ENCODE measurements at places on chromosomes 7 and 10. TPM values are rescaled to one million over a fixed set of nuclear protein-coding genes. Genes with fewer than 3 reads are reported as not detected.
A peak's percentile ranks its signal among the peaks of the same experiment; 100 is the strongest.

Gene BUB3
- total RNA-seq: 162 TPM

Gene GIMAP1
- 93.7 TPM for total RNA-seq

Gene PTF1A
- total RNA-seq: not detected

Gene HECW1
- total RNA-seq: not detected

Gene NUTM2E
- 1.1 TPM for total RNA-seq

DNA sequence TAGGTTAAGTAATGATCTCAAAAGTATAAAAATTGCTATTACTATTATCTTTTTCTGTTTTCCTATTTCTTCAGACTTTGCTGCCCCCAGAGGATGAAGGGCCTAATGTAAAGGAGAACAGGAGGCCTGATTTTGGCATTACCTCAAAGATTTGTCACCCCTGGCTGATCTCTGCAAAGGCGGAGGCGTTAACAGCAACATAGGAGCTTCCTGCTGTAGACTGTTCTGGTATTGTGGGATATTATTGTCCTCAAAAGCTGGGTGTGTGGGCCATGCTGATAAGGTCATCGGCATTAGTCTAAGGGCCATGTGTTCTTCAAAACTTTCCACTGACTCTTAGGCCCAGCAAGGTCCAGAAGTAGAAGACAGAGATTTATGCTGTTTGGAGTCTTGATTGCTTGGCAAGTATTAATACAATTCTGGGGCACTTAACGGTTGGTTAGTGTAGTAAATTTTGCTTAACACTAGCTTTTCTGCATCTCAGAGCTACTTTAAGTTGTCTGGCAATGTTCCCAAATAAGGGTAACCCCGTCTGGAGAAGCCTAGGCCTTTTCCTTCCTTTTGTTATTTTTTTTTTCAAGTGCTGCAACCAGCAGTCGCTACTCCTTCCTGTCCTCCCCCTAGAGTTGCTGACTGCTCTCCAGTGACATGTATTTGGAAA is 14.0 kb upstream of the ENTPD1 start:
- H3K4me3 ChIP-seq: no peak overlapping the region
- no peaks in the 10 kb centered on the region for H3K4me1 ChIP-seq
- no peaks in the 10 kb centered on the region for H3K36me3 ChIP-seq

GRCh38 chr10:78542521-78542920 is 508.9 kb downstream of the RPS24 start:
- H3K27me3 ChIP-seq: no peaks in the 10 kb centered on the region
- no peaks in the 10 kb centered on the region for H3K4me1 ChIP-seq
- no peaks in the 10 kb centered on the region for H3K36me3 ChIP-seq
- H3K27ac ChIP-seq: no peak overlapping the region

DNA sequence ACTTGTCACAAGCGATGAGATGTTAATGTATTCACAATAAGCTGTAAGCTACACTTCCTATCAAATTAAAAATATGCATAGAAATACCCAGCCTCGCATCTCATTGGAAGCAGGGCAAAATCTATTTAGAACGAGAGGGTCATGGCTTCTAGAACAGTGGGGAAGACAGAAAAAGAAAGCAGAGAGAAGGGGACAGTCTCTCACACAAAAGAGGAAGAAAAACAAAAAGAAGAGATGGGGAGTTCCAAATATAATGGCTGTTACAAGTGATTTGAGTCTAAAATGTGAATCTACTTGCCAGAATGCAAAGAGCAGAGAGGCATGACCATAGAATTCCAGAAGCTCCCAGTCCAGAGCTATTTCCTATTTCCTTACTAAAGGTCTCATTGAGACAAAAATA is 13.8 kb downstream of the LRRN3 start:
- H3K36me3 ChIP-seq: no peaks in the 10 kb centered on the region
- H3K4me3 ChIP-seq: no peak overlapping the region
- H3K4me1 ChIP-seq: no peaks in the 10 kb centered on the region
- no peak for DNase-seq
- no peaks in the 10 kb centered on the region for H3K27me3 ChIP-seq
- no peak overlapping the region for H3K27ac ChIP-seq

DNA sequence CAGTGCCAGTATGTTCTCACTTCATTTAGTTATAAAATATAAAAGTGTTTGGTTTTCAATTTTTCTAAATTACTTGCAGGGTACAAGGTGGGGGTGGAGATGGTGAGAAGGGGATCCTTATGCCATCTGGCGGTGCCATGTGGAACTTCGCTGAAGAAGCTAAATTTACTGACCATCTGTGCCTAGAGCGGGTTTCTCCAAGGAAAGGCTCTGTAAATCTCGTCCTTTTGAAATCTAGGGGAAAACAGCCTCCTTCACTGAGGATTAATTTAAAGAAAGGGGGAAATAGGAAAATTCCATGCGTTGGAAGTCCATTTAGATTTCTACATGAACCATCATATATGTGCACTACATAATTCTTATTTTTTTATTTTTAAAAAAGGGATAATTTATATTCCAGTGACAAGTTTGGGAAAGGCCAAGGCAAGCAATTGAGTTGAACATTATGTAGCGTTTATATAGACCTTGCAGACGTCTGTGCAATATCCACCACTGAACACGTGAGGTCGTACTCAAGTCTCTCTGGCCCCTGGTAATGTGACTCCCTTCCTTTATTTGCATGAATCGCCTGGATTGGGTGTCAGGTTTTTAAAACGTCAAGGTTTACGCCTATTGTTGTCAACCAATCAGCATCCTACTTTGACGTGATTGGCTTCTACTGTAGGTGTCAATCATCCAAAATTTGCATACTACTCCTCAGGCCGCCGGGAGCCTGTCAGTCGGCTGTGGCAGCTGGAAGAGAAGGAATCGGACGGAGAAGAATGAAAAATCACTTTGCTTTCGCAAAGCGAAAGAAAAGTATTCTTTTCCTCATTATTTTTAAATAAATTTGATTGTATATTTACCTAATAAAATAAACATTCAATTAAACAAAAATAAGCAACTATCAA is 297.1 kb upstream of the NFE2L3 start:
- no peaks in the 10 kb centered on the region for H3K36me3 ChIP-seq
- H3K4me1 ChIP-seq: peaks cover 29% of the 10 kb centered on the region
- DNase-seq: peak; percentile 26
- H3K27ac ChIP-seq: no peak overlapping the region

- H3K4me3 ChIP-seq: no peak overlapping the region
- no peaks in the 10 kb centered on the region for H3K4me1 ChIP-seq
- no peak overlapping the region for H3K27ac ChIP-seq
Observed at GRCh38 chr7:30754315-30754877, 2.5 kb downstream of the INMT start.

GRCh38 chr7:6159097-6159483 is 113.3 kb downstream of the CYTH3 start:
- no peaks in the 10 kb centered on the region for H3K27me3 ChIP-seq
- peaks cover 32% of the 10 kb centered on the region for H3K36me3 ChIP-seq
- no peak overlapping the region for H3K4me3 ChIP-seq
- no peak for DNase-seq
- H3K27ac ChIP-seq: no peak overlapping the region

GRCh38 chr7:43516581-43517342 is 66.1 kb upstream of the STK17A start:
- H3K4me3 ChIP-seq: no peak overlapping the region
- H3K4me1 ChIP-seq: no peaks in the 10 kb centered on the region
- H3K36me3 ChIP-seq: no peaks in the 10 kb centered on the region
- no peak for DNase-seq
- no peaks in the 10 kb centered on the region for H3K27me3 ChIP-seq
- no peak overlapping the region for H3K27ac ChIP-seq

DNA sequence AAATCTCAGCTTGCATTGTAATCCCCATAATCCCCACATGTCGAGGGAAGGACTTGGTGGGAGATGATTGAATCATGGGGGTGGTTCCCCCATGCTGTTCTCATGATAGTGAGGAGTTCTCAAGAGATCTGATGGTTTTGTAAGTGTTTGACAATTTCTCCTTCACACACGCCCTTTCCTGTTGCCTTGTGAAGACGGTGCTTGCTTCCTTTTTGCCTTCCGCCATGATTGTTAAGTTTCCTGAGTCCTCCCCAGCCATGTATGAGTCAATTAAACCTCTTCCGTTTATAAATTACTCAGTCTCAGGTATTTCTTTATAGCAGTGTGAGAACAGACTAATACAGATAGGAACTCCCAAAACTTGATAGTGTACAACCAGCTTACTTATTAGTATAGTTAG is 98.6 kb downstream of the CREM start:
- H3K27me3 ChIP-seq: no peaks in the 10 kb centered on the region
- H3K4me3 ChIP-seq: no peak overlapping the region
- no peaks in the 10 kb centered on the region for H3K36me3 ChIP-seq
- H3K27ac ChIP-seq: no peak overlapping the region
- peaks cover 7% of the 10 kb centered on the region for H3K4me1 ChIP-seq

GRCh38 chr10:100346351-100346764 is 675 bp upstream of the SCD start:
- H3K27ac ChIP-seq: no peak overlapping the region
- peak; percentile 48 for DNase-seq
- peak overlapping the region; percentile 74 for H3K4me3 ChIP-seq
- no peaks in the 10 kb centered on the region for H3K27me3 ChIP-seq
- no peaks in the 10 kb centered on the region for H3K36me3 ChIP-seq
- H3K4me1 ChIP-seq: peaks cover 14% of the 10 kb centered on the region

DNA sequence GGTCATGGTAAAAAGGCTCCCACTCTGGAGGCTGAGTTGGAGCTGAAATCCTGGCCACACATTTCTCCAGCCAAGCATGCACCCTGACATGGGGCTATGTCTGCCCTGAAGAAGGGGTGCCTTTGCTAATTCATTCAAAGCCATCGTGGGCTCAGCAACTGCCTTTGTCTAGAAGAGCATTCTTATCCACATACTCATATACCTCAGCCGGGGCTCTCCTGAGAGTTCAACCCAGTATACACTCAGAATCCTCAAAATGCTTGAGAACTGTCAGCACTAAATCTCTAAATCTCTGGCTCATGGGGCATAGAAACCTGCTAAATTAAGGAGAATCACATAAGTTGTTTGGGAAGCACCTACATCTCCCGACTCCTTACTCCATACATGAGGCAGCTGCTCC is 89.3 kb downstream of the MRPL32 start:
- H3K36me3 ChIP-seq: no peaks in the 10 kb centered on the region
- H3K27me3 ChIP-seq: no peaks in the 10 kb centered on the region
- no peaks in the 10 kb centered on the region for H3K4me1 ChIP-seq
- H3K27ac ChIP-seq: no peak overlapping the region
- H3K4me3 ChIP-seq: no peak overlapping the region

GRCh38 chr7:2687881-2688318 is at the start of gene AMZ1:
TSS of gene AMZ1 (plus strand) at chr7:2688202. CDS start at chr7:2700452, 12,250 bp downstream.
- no peak within 1 kb of the TSS for H3K4me3 ChIP-seq
- no peaks in the 10 kb centered on the region for H3K36me3 ChIP-seq
- H3K4me1 ChIP-seq: peaks cover 6% of the 10 kb centered on the region
- no peak for DNase-seq
- peaks cover 11% of the 10 kb centered on the region for H3K27me3 ChIP-seq

GRCh38 chr7:139104091-139104450 is 5.4 kb downstream of the ZC3HAV1 start:
- H3K4me1 ChIP-seq: peaks cover 29% of the 10 kb centered on the region
- no peaks in the 10 kb centered on the region for H3K27me3 ChIP-seq
- H3K4me3 ChIP-seq: peak overlapping the region; percentile 96
- H3K36me3 ChIP-seq: peaks cover 7% of the 10 kb centered on the region

- H3K36me3 ChIP-seq: no peaks in the 10 kb centered on the region
- H3K4me1 ChIP-seq: peaks cover 17% of the 10 kb centered on the region
- no peak overlapping the region for H3K27ac ChIP-seq
- H3K4me3 ChIP-seq: no peak overlapping the region
Observed at GRCh38 chr10:103281753-103282152, 4.8 kb downstream of the INA start.

DNA sequence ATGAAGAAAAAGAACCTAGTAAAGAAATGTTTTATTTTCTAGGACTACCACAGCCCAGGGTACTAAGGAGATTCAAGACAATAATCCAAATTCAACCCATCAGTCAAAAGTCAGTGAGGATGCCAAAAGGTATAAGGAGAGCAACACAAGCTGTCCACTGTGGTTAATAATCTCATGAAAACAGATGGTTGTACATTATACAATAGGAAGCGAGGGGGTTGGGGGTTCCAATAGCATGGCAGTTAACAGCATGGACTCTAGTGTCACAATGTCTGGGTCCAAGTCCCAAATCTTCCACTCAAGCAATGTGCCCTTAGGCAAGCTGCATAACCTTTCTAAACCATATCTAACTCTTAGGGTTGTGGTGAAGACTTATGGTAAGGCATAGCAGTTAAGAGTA is 35.1 kb downstream of the BRAF start:
- no peak overlapping the region for H3K4me3 ChIP-seq
- H3K4me1 ChIP-seq: peaks cover 12% of the 10 kb centered on the region
- H3K36me3 ChIP-seq: no peaks in the 10 kb centered on the region
- H3K27ac ChIP-seq: no peak overlapping the region
- no peaks in the 10 kb centered on the region for H3K27me3 ChIP-seq
- DNase-seq: no peak

DNA sequence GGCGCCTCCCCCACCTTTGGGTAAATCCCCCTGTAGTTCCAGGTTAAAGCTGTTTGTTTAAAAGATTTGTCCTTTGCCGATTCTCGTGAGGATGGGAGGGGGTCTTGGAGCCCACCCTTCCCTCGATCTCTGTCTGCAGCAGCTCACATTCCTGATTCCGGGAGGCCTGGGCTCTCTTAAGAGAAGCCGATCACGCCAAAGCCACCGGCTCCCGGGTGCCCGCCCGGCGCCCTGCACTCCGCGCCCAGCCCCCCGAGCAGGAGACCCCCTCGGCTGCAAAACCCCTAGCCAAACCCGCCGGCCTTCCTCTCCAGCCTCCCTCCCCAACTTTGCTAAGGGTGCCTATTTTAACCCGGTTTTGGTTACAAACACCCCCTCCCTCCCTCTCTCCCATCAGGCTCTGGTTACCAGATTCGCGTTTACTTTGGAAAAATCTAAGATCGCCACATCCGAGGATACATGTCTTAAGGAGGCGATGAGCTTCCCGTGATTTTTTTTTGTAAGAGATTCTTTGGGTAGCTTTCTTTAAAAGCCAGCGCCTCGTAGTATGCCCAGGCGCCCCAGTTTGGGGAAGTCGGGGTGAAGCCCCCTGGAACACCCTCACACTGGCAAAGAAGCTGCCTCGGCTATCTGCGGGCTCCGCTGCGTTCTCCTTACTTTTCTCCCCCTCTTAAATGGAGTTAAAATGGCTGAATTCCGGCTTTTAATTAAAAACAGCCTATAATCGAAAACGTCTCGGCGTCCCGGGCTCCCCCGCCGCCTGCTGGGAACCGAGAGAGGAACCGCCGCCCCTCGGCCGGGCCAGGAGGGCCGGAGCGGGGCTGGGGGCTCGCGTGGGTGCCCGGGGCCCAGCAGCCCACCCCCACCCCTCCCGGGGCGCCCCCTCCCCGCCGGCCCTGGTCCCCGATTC is 983 bp downstream of the TNRC18 start:
- no peak overlapping the region for H3K27ac ChIP-seq
- peak overlapping the region; percentile 54 for H3K4me3 ChIP-seq
- H3K4me1 ChIP-seq: peaks cover 82% of the 10 kb centered on the region
- peaks cover 59% of the 10 kb centered on the region for H3K27me3 ChIP-seq

DNA sequence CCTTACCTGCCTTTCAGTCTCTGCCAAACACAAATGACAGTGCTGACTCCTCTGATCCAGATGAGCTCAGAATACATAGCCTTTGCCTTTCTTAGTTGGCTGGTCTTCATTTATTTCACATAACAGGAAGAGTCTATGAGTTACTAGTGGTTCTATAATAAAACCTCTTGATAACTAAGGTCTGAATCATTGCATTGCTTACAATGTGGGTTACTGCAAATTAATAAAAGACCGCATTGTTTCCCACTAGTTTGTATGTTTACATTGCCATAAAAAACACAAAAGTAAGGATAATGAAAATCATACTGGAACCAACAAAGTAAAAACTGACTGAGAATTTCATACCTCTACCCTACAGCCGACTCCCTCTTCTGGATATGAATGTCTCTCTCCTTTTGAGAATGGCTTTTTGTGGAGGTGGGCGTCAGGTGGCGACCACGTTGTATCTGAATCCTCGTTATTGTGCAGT is 62.0 kb upstream of the AKR1E2 start:
- no peaks in the 10 kb centered on the region for H3K36me3 ChIP-seq
- no peak overlapping the region for H3K4me3 ChIP-seq
- H3K4me1 ChIP-seq: no peaks in the 10 kb centered on the region
- DNase-seq: no peak
